ENCODE measurements at places on chromosomes 11 and 22. TPM values are rescaled to one million over a fixed set of nuclear protein-coding genes. Genes with fewer than 3 reads are reported as not detected.

TRPC6 gene
- 0.16 TPM for total RNA-seq

C11orf52 gene
- total RNA-seq, result 1.7 TPM

ANO5 gene
- total RNA-seq, result 68.9 TPM

OR52I1 gene
- total RNA-seq, result not detected

DRD2 gene
- total RNA-seq, result not detected

GNB1L gene
- 2.5 TPM for total RNA-seq

MS4A2 gene
- total RNA-seq, result 1.0 TPM

RNF215 gene
- total RNA-seq, result 4.3 TPM

ACCSL gene
- not detected for total RNA-seq

SCGB1D4 gene
- not detected for total RNA-seq

PNPLA3 gene
- total RNA-seq, result 0.22 TPM

ARHGEF12 gene
- total RNA-seq, result 81.7 TPM

C22orf42 gene
- not detected for total RNA-seq

FGF19 gene
- total RNA-seq, result not detected

TKFC gene
- 12.9 TPM for total RNA-seq

OR51B4 gene
- not detected for total RNA-seq

SCO2 gene
- not detected for total RNA-seq

CTSC gene
- 21.9 TPM for total RNA-seq

KREMEN1 gene
- total RNA-seq, result 49.9 TPM

EHF gene
- total RNA-seq, result 2.3 TPM

FLRT1 gene
- 0.35 TPM for total RNA-seq

SLC6A5 gene
- total RNA-seq, result not detected

TMEM45B gene
- total RNA-seq, result not detected

ASCL2 gene
- 0.11 TPM for total RNA-seq

IGLL1 gene
- not detected for total RNA-seq

PRODH gene
- total RNA-seq, result 11.9 TPM

CCDC116 gene
- total RNA-seq, result 0.24 TPM

OR51I1 gene
- total RNA-seq, result not detected

KLHDC7B gene
- total RNA-seq, result not detected

GAB4 gene
- not detected for total RNA-seq

KRTAP5-8 gene
- not detected for total RNA-seq

MGAT3 gene
- 3.9 TPM for total RNA-seq

ANKK1 gene
- total RNA-seq, result not detected

CLDN5 gene
- total RNA-seq, result 23.9 TPM

PATE4 gene
- total RNA-seq, result not detected

SHANK3 gene
- 19.3 TPM for total RNA-seq

SYT12 gene
- total RNA-seq, result 0.13 TPM

WNT11 gene
- total RNA-seq, result 20.0 TPM

APOL2 gene
- 58.6 TPM for total RNA-seq

OR5T3 gene
- not detected for total RNA-seq

HIC2 gene
- 1.4 TPM for total RNA-seq

TNNI2 gene
- total RNA-seq, result not detected

DCDC1 gene
- total RNA-seq, result 0.11 TPM

KRTAP5-2 gene
- not detected for total RNA-seq

RHOG gene
- 22.3 TPM for total RNA-seq

SYCE3 gene
- not detected for total RNA-seq

EFCAB6 gene
- 1.7 TPM for total RNA-seq

CYP2D6 gene
- not detected for total RNA-seq

MMP26 gene
- not detected for total RNA-seq
